ENCODE measurements at places on chromosomes 16 and 17.

GRCh38 chr16:47150067-47150466 lies 6.3 kb upstream of the NETO2 start:
- no peak for DNase-seq

- no peak for DNase-seq
These were observed 56.8 kb downstream of the B9D1 start for GRCh38 chr17:19305761-19306159.

DNA sequence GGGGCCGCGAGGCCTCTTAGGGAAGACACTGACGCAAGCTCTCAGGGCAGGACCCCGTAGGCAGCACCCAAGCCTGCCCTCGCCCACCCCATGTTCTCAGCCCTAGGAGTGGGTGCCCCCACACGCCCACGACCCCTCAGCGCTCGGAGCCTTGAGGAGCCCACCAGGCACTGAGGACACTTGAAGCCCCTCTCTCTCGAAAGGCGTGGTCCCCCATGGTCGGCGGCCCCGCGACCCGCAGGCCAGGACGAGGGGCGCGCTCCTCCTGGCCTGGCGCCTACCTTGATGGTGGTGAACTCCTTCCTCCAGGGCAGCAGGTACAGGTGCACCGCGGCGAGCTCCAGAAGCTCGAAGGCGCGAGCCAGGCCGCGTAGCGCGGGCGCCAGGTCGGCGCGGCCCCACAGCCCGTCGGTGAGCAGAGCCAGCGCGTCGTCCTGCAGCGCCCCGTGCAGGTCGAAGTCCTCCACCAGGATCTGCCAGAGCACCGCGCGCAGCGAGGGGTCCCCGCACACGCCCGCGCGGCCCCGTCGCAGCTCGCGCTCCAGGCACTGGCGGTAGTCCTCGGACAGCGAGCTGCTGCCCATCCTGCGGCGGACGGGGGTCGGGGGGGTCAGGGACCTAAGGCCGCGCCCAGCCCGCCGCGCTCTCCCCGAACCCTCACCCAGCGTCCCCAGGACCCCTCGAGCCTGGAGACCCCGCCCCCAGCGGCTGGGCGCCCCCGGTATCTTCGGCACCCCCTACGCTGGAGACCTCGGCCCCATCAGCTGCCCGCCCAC lies 668 bp downstream of the SPATA2L start:
- peak; percentile 42 for DNase-seq

DNA sequence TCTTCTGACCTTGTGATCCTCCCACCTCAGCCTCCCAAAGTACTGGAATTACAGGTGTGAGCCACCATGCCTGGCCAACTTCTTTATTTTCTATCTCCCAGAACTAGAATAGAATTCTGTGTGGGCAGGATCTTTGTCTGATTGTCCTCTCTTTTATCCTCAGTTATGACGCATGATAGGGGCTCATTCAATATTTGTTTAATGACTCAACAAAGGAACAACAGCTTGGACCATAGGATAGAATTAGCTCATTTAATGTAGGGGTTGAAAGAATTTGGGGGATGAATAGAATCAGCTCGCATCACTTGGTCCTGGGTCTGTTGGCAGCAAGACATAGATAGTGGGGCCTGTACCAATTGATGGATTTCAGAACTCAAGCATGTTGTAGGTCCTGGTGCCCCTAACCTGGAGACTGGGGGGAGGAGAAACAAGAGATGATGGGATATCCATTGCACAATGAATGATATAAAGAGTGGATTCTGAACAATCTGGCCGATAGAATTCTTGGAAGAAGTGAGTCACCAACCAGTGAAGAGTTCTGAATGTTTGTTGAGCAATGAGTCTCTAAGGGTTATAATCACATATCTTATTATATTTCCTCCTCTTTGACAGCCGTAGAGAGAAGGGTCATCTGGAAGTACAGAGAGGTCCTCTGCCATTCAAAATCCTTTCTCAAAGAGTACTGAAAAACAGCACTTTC lies 250.2 kb downstream of the HS3ST4 start:
- DNase-seq = no peak

DNA sequence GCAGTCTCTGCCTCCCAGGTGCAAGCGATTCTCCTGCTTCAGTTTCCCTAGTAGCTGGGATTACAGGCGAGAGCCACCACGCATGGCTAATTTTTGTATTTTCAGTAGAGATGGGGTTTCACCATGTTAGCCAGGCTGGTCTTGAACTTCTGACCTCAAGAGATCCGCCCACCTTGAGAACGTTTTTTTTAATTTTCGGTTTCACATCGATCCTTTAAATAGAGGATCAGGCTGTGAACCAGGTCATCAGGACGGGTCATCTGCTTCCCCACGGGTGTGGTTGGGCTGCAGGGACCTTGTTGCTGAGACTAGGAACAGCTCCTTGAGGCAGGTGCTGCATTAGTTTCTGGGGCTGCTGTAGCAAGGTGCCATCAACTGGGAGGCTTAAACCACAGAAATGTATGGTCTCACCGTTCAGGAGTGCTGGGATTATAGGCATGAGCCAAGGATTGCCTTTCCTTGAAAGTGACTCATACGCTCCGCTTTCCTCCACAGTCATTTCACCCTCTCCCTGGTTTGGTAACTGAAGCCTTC lies 7.9 kb upstream of the NAGPA start:
- no peak for DNase-seq

DNA sequence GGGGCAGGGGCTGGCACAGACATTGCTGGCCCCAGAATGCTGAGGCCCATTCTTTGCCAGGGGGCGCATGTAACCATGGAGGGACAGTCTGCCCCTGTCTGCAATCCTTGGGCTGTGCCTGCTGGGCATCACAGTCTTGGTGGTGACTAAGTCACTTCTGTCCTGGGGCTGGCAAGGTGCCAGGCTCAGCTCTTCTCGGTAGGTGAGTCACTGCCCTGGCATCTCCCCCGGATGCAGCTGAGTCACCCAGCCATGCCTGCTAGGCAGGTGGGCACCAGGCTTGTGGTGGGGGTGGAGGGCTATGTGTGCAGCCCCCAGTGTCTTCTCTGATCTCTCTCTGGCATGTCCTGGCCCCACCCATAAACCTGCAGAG lies 5.6 kb downstream of the RARA start:
- peak; percentile 92 for DNase-seq

DNA sequence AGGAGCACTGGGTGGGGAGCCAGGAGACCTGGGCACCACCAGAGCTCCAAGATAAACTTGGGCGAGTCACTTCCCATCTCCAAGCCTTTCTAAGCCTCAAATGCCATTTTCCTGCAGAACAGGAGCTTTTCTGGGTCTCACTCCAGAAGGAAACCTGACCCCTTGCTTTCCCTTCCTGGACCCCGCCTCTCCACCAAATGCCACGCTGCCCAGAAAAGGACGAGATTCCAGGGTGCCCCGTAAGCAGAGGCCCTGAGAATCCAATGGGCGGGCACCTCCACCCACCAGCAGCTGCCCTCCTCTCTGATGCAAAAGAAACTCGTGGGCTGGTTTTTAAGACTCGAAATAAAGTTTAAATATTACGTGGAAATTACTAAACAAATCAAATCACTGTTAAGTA lies 31.3 kb downstream of the ZNF423 start:
- no peak for DNase-seq

GRCh38 chr17:79872762-79873161 lies 33.5 kb upstream of the CBX4 start:
- DNase-seq = no peak

- DNase-seq = no peak
These were observed 90.1 kb downstream of the CLEC16A start for GRCh38 chr16:11034481-11034931.

DNA sequence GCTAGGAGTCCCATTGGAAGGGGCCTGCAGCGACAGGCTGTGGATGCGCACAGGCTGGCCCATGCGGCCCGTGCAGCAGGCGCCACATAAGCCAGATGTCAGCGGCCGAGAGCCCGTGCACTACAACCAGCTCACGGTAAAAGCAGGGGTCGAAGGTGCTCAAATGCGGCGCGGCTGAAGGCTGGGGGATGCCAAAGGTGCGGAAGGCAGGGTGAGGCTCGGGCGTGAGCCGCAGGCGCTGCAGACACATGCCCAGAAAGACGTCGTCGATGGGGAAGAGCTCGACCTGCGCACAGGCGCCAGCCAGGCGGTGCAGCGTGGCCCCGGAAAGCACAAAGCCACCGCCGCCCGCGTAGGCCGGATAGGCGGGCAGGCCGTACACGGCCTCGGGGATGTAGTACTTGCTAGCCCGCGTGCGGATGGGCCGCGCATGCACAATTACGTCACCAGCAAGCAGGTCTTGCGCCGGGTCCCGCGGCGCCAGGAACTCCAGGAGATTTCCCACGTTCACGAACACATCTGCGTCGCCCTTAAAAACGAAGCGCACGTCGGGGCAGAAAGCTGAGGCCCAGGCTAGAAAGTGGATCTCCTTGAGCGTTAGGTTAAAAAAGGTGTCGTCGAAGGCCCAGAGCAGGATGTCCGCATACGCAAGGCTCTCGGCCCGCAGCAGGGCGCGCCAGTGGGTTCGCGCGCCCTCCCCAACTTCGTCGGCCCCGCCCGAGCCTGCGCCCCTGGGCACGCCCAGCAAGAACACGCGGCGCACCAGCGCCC lies 1.3 kb downstream of the B3GNT9 start:
- no peak for DNase-seq

- no peak for DNase-seq
These were observed 156.5 kb downstream of the AIPL1 start for GRCh38 chr17:6278376-6278775.

GRCh38 chr17:29124135-29124924 lies 55.9 kb downstream of the MYO18A start:
- peak; percentile 72 for DNase-seq

DNA sequence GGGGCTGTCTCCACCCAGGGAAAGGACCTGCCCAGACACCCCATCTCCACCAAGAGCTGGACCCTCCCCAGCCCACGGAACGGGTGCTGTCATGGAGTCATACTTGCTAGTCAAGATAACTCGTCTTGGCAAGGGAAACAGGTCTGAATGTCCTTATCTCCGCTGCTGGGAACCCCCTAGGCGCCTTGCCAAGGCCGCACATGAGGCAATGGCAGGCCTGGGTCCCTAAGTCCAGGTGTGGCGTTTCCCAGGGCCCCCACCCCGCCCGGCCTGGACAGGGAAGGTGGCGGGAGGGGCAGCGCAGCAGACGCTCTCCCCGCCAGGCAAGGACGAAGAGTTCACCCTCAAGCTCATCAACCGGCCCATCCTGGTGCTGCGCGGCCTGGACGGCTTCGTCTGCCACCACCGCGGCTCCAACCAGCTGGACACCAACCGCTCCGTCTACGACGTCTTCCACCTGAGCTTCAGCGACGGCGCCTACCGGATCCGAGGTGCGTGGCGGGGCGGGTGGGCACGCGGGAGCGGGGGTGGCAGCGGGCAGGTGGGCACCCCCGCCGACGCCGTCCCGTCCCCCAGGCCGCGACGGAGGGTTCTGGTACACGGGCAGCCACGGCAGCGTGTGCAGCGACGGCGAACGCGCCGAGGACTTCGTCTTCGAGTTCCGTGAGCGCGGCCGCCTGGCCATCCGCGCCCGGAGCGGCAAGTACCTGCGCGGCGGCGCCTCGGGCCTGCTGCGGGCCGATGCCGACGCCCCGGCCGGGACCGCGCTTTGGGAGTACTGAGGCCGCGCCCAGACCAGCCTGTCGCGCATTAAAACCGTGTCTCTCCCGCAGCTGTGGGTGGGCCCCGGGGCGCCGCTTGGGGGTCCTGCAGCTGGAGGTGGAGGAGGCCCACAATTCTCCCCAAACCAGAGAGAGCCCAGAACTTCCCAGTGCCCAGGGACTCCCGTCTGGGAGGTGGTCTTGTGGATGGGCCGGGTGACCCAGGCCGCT lies 8.4 kb downstream of the FSCN2 start:
- DNase-seq = no peak

DNA sequence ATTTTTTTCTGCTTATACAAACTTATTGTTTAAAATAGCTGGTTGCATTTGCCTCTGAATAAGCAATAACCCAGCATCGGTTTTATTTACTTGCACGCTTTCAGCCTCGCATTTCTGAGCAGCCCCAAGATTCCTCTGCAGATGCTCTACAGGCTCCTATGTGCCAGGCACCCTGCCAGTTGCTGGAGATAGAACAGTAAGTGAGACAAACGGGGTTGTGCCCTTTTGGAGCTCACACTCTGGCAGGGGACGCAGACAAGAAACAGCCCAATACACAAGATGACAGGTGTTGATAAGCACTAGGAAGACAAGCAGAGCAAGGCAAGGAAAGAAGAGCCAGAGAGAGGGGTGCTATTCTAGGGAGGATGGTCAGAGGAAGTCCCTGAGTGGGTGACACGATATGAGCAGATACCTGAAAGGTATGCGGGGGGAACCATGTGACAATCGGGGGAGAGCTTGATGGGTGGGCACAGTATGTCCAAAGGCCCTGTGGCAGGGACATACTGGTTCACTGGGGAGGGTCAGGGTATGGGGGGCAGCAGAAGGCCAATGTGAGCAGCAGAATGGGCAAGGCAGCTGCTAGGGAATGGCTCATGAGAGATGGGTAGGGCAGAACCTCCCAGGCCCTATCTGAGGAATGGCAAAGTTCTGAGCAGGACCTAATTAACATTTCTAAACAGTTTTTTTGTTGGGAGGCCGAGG lies 18.7 kb upstream of the ADORA2B start:
- no peak for DNase-seq

- no peak for DNase-seq
These were observed 225.2 kb upstream of the MPHOSPH6 start for GRCh38 chr16:82395212-82395611.

DNA sequence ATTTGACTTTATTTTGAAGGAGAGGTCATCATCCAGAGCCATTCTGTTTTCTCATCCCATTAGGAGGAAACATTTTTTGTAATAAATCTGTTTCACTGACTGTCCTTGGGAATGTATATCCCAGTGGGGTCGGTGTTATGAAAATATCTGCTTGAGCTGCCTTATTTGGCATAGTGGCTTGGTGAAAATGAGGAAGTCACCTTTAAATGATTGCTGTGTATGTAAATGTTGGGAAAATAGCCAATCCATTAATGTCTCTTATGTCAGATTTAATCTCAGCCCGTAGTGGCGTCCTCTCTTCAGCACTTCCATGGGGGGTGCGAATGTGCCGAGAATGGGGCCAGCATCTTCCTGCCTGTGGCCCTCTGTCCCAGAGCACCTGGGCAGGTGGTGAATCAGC lies 57.6 kb downstream of the BANP start:
- no peak for DNase-seq

DNA sequence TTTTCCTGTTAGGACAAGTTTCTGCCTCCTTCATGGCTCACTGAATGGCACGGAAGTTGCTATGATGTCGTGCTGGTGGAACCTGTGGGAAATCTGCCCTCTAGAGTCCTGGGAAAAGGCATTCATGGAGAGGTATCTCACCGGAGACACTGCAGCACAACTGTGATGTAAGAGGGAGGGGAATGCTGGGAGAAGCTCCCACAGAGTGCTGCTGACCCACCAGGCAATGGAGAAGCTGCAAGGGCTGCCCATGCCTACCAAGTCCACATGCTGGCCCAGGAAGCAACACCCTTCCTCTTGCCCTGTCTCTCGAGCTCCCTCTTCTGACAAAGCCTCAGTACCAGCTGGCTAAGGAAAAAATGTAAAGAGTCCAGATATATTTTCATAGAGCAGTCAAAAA lies 45.2 kb upstream of the SLC5A11 start:
- no peak for DNase-seq
